ENCODE measurements at places on chromosomes 4 and X. TPM values are rescaled to one million over a fixed set of nuclear protein-coding genes. Genes with fewer than 3 reads are reported as not detected.

- H3K27me3 ChIP-seq: no peaks in the 10 kb centered on the region
- H3K4me3 ChIP-seq: no peak overlapping the region
- no peaks in the 10 kb centered on the region for H3K4me1 ChIP-seq
- H3K27ac ChIP-seq: no peak overlapping the region
- no peaks in the 10 kb centered on the region for H3K36me3 ChIP-seq
- DNase-seq: no peak
These were observed 92.5 kb downstream of the TLL1 start for GRCh38 chr4:165965503-165965902.

DNA sequence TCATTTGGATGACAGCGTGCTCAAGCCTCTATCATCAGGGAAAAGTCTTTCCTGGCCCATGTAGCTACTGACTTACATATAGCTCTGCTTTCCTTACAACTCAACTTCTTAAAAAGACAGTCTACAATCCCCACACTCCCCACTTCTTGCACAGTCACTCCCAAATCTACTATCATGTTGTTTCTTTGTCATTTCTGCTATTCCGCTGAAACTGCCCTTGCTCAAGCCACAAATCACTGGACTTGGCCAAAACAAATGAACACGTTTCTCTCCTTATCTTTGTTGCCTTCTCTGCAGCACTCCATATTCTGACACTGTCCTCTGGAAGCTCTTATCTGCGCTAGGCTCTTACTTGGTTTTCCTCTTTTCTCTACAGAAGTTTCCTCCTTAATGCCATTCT, 28.2 kb downstream of the GPRIN3 start:
- H3K27me3 ChIP-seq: no peaks in the 10 kb centered on the region
- H3K4me3 ChIP-seq: no peak overlapping the region
- H3K27ac ChIP-seq: no peak overlapping the region
- H3K36me3 ChIP-seq: no peaks in the 10 kb centered on the region

DNA sequence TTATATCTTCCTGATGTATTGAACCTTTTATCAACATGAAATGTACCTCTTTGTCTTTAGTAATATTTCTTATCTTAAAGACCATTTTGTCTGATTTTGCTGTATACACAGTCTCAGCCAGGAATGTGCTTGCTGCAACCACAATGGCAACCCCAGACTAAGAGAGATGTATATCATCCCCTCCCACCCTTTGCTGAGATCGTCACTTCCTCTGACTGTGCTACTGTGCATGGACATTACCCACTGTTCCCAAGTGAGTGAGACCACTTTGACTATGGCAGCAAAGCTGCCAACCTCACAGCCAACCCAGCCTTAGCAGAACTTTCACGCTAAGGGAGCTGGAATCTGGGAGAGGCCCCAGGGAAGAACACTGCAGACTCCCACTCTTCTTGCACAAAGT, 46.0 kb downstream of the EIF2S3 start:
- no peaks in the 10 kb centered on the region for H3K27me3 ChIP-seq
- no peak overlapping the region for H3K27ac ChIP-seq
- H3K4me1 ChIP-seq: no peaks in the 10 kb centered on the region

- DNase-seq: no peak
- H3K4me3 ChIP-seq: no peak overlapping the region
- no peak overlapping the region for H3K27ac ChIP-seq
- H3K36me3 ChIP-seq: no peaks in the 10 kb centered on the region
These were observed 39.6 kb downstream of the SLC39A8 start for GRCh38 chr4:102305666-102306065.

GRCh38 chr4:88134536-88135355, 23.7 kb downstream of the ABCG2 start:
- peak overlapping the region; percentile 50 for H3K27ac ChIP-seq
- H3K4me3 ChIP-seq: no peak overlapping the region
- no peaks in the 10 kb centered on the region for H3K27me3 ChIP-seq
- DNase-seq: no peak

STEEP1 gene
- total RNA-seq: 15.4 TPM

- H3K36me3 ChIP-seq: no peaks in the 10 kb centered on the region
- peaks cover 15% of the 10 kb centered on the region for H3K4me1 ChIP-seq
- no peak overlapping the region for H3K27ac ChIP-seq
- H3K27me3 ChIP-seq: no peaks in the 10 kb centered on the region
These were observed 930 bp downstream of the NWD2 start for GRCh38 chr4:37245391-37245954.

- no peak overlapping the region for H3K27ac ChIP-seq
- no peaks in the 10 kb centered on the region for H3K4me1 ChIP-seq
- H3K4me3 ChIP-seq: no peak overlapping the region
- no peaks in the 10 kb centered on the region for H3K27me3 ChIP-seq
- H3K36me3 ChIP-seq: no peaks in the 10 kb centered on the region
These were observed 188.7 kb upstream of the TLL1 start for GRCh38 chr4:165684177-165684805.

- H3K4me3 ChIP-seq: no peak overlapping the region
- DNase-seq: no peak
- H3K36me3 ChIP-seq: no peaks in the 10 kb centered on the region
- H3K4me1 ChIP-seq: no peaks in the 10 kb centered on the region
- no peak overlapping the region for H3K27ac ChIP-seq
These were observed 48.4 kb downstream of the IDS start for GRCh38 chrX:149456476-149457245.

GRCh38 chr4:47061435-47061834, 30.1 kb downstream of the GABRB1 start:
- DNase-seq: no peak
- no peaks in the 10 kb centered on the region for H3K27me3 ChIP-seq
- H3K4me3 ChIP-seq: no peak overlapping the region
- no peak overlapping the region for H3K27ac ChIP-seq
- H3K4me1 ChIP-seq: no peaks in the 10 kb centered on the region

DCAF12L2 gene
- not detected for total RNA-seq

GRCh38 chrX:72100824-72101351, 30.8 kb downstream of the RTL5 start:
- no peaks in the 10 kb centered on the region for H3K27me3 ChIP-seq
- H3K27ac ChIP-seq: no peak overlapping the region
- H3K4me1 ChIP-seq: no peaks in the 10 kb centered on the region
- no peak overlapping the region for H3K4me3 ChIP-seq

AMOT gene
- 12.6 TPM for total RNA-seq

DNA sequence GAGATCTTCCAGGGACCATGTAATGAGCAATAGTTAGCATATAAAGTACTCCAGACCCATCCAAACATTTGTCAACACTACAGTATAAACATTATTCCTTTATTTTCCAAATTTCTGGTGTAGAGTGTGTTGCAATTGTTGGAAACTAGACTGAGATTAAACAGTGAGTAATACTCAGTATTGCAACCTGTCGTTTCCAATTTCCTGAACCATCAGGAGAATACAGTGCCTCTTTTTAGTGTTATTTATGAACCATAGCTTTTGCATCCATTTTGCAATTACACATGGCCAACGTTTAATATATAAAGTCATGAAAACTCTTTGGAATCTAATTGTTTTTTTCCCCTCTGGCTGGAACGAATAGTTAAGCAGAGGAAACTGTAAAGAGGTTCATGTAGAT, 58.3 kb upstream of the DHRSX start:
- no peak overlapping the region for H3K27ac ChIP-seq
- H3K4me1 ChIP-seq: no peaks in the 10 kb centered on the region
- no peaks in the 10 kb centered on the region for H3K36me3 ChIP-seq
- DNase-seq: no peak
- no peak overlapping the region for H3K4me3 ChIP-seq

DNA sequence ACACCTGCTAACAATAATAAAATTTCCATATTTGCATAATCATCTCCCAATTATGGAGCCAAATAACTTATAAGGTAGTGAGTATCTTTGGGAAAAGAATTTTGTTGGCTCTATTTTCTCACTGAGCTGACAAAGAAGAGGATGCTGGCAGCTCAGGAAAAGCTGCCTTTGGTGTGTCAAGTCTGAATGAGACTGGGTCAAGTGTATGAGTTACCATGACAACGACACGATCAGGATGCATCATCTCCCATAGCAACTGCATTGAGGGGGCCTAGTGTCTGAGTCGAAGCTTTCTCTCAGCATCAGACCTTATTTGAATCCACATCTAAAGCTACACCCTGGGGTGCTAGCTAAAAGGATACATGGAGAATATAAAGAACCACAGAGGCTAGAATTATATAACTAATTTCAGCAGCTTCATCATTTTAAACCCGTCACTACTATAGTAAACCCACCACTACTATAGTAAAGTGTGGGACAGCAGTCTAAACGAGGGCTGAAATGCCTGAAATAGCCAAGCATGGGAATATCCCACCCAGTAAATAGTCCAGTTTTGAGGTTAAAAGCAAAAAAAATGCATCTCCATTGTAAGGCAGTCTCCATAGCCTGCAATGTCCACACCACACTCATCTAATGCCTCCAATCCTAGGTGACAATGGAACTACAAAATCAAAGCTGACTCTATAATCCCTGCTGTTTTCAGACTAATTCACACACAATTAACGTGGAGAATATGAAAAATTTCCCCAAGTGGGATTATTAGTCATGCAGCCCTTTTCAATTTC, 16.0 kb downstream of the GSPT2 start:
- no peak for DNase-seq
- H3K4me3 ChIP-seq: no peak overlapping the region
- no peak overlapping the region for H3K27ac ChIP-seq
- H3K27me3 ChIP-seq: no peaks in the 10 kb centered on the region
- H3K36me3 ChIP-seq: no peaks in the 10 kb centered on the region

- H3K36me3 ChIP-seq: no peaks in the 10 kb centered on the region
- no peaks in the 10 kb centered on the region for H3K4me1 ChIP-seq
- H3K27ac ChIP-seq: no peak overlapping the region
- DNase-seq: no peak
- no peak overlapping the region for H3K4me3 ChIP-seq
These were observed 95.6 kb downstream of the ADAMTS3 start for GRCh38 chr4:72473434-72473900.

GRCh38 chr4:139972305-139972704, 181.7 kb downstream of the MAML3 start:
- H3K36me3 ChIP-seq: no peaks in the 10 kb centered on the region
- no peak for DNase-seq
- no peaks in the 10 kb centered on the region for H3K27me3 ChIP-seq
- H3K4me1 ChIP-seq: peaks cover 7% of the 10 kb centered on the region
- H3K27ac ChIP-seq: no peak overlapping the region
